Fibroblast of lung (primary cell): ENCODE measurements at places on chromosomes 2 and 18.

- DNase-seq, result peak; percentile 14
Measured at GRCh38 chr2:241025639-241026038, 27.2 kb downstream of the SNED1 start.

- peak; percentile 34 for DNase-seq
Measured at GRCh38 chr2:216880509-216881184, 20.8 kb upstream of the TNP1 start.

GRCh38 chr2:79596403-79596802 lies 83.6 kb downstream of the CTNNA2 start:
- no peak for DNase-seq

DNA sequence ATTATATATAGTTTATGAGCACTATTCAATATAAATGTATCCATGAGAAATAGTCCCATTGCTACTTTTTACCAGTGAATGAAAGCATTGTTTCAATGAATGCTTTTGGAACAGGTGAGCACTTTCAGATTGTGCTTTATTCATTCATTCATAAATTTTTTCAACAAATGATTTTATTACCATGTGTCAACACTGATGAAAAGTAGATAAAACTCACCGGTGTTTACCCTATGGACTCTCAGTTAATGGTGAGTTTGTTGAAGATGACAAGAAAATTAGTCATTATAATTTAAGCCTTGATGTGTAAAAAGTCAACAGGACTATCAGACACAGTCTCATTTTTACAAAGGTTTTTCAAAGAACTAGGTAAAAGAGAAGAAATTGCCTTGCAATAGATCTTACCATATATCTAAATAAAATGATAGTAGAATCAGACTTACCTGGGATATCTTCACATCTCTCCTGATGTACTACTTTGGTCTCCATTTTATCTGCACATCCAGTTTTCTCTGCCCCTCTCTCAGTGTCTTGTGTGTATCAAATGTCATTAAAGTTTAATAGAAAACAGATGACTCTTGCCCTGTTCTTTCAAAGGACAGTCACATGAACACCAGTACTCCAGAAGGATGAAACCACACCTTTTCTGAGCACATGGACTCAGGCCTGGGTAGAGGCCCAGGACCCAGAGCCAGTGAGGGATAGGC lies 325.3 kb upstream of the RND3 start:
- DNase-seq, result no peak

DNA sequence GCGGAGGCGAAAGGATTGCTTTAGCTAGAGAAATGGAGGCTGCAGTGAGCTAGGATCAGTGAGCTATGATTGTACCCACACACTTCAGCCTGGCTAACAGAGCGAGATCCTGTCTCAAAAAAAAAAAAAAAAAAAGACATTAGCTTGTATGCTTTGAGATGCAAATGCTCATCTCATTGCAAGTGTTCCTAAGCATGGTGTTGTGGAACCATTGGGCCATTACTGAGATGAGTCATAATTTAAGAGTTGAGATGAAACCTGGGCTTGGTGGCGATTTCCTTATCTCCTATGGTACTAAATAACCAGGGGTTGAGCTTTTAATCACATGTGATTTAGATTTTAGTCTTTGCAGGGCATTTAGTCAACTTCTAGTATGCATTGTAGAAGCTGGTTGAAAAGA lies 2.2 kb downstream of the PLEKHA3 start:
- DNase-seq, result no peak

- peak; percentile 24 for DNase-seq
Measured at GRCh38 chr18:74261053-74261713, 30.6 kb downstream of the CYB5A start.

DNA sequence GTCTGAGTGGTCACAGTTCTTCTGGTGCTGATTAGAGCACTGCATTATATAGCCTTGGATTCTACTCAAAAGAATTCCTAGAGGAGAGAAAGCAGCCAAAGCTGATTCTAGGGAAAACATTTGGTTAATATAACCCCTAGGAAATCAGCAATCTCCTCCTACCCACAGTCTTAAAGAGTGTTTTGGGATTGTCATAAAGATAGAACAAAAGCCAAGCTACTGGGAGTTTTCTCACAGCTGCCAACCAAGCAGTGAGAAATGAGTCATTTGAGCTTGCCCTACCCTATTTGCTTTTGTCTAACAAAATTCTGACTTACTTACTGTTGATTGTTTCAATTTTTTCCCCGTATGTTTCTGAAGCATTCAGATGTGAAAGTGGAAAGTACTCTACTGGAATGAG lies 469.3 kb downstream of the PLCL1 start:
- no peak for DNase-seq

DNA sequence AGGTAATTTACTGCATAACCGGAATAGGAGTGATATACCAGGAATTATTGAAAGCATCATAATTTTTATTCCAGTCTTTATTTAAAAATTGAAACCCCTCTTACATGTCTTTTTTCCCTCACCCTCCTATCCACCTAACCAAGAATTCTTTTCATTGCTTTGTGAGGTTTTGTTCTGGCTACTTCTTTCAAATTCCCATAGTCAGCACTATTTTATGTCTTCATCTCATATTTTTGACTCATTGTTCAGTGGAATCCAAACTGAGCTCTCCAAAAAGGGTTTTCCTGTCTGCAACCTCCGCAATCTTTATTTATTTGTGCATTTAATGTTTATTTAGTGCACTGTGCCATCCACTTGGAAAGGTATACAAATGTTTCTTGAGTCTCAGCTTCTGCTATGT lies 128.5 kb downstream of the DOK6 start:
- DNase-seq, result no peak

GRCh38 chr2:120938045-120938771 lies 202.5 kb downstream of the GLI2 start:
- peak; percentile 27 for DNase-seq

GRCh38 chr2:158965641-158966040 lies 2.8 kb upstream of the TANC1 start:
- DNase-seq, result peak; percentile 42

- no peak for DNase-seq
Measured at GRCh38 chr2:39647104-39647765, 18.5 kb upstream of the TMEM178A start.

GRCh38 chr2:224925061-224925809 lies 117.0 kb downstream of the DOCK10 start:
- DNase-seq, result no peak

DNA sequence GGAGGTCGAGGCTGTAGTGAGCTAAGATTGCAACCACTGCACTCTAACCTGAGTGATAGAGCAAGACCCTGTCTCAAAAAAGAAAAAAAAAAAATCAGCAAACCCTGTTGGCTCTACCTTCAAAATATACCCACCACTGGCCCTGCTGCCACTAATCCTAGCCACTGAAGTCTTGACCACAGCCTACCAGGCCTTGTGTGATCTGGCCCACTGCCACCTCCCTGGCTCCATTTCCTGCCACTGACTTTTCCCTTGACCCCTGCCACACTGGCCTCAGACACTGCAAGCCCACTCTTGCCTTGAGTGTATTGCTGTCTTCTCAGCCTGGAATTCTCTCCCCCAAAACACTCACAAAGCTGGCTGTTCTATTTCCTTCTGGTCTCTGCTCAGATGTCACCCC lies 33.7 kb downstream of the SH2D6 start:
- no peak for DNase-seq

DNA sequence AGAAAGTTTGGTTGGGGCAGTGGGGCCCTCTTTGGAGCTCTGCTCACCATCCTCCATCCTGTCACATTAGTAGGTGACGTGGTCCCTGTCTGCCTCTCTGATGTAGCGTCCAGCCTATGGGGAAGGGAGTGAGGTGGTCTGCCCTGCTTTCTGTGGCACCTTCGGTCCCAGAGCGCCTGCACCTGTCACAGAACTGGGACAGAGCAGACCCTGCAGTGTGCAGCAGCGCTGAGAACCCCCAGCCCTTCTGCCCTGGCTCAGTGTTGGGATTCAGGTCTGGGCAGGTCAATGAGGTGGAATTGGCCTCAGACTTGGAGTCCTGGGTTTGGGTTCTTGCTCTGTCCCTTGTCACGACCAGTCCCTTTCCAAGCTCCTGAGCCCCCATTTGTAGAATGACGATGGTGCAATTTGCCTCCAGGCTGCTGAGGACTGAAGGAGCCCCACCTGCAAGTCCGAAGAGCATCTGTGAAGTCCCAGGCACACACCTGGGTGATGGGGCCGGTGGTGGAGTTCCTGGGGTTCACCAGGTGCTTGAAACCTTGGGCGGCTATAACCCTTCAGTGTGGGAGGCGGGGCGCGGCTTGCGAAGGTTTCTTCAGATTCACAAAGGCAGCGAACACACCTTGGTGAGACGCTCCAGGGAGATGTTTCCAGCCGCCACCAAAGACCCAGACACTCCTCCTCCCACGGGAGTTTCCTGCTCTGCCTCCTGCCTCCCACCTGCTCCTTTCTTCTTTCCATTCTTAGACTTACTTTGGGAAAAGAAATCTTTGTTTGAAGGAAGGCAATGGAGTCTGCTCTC lies 265.4 kb upstream of the HDAC4 start:
- DNase-seq, result no peak

DNA sequence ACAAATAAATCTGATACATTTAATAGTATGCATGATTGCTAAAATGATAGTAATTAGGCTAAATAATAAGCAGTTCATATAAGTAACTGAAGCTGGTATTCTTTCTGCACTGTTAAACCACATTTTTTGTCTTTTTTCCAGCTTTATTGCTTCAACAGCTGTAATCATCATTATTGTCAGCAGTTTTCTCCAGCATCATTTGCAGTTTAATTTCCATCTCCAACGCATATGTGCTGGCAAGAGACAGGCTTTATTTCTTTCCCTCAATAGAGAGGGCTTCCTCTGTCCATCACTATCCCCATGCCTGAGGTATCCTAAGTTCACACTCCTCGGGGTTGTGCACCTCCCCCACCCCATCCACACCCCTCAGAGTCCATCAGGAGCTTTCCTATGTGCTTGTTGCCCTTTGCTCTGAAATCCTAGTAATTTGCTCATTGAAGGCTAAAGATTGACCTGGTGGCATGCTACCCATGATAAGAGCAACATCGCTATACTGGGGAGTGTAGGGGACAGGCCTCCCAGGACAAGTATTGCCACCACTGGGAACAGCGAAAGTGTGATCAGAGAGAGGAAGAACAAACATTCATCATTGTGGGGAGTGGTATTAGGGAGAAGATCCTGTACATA lies 37.1 kb downstream of the B4GALT6 start:
- no peak for DNase-seq

GRCh38 chr2:210862283-210863065 lies 306.1 kb downstream of the CPS1 start:
- DNase-seq, result no peak

DNA sequence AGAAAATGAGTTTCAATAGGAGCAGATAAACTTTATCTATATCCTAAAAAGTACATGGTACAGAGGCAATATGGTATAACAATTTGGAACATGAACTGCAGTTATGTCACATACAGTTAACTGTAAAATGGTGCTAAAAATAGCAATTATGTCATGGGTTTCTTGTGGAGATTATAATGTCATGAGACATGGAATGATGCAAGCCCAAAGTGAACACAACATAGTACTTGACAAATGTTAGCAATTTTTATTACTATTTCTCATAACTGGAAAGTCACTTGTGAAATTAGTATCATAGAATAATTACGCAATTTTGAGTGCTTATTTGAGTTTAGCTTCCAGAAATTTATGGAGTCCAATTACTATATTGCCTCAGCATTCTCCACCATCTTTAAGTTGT lies 1263.4 kb downstream of the DSC3 start:
- DNase-seq, result no peak

DNA sequence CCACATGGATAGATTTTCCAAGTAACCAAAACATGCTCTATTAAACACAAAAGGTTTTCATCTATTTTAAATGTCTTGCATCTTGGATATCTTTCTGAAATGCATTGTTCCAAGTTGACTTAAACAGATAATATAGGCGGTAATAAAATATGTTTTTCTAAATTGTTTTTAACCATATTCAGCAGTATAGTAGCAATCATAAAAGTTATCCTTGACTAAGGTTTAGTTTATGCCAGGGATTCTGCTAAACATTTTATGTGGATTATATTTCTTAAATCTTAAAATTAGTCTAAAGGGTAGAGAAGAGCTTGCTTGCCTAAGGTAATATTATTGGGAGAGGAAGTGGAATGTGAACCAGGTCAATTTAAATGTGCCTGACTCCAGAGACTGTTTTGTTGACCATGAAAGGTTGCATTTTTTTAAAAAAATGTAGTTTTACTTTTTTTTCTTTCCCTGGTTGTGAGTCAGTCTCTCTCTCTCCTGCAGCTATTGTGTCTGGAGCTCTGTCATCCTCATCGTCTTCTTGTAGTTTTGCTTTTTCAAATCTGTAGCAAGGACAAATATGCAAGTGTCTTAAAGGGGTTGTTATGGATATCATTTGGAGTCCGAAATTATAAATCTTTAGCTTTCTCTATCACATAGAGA lies 309.1 kb upstream of the COL3A1 start:
- DNase-seq, result no peak

DNA sequence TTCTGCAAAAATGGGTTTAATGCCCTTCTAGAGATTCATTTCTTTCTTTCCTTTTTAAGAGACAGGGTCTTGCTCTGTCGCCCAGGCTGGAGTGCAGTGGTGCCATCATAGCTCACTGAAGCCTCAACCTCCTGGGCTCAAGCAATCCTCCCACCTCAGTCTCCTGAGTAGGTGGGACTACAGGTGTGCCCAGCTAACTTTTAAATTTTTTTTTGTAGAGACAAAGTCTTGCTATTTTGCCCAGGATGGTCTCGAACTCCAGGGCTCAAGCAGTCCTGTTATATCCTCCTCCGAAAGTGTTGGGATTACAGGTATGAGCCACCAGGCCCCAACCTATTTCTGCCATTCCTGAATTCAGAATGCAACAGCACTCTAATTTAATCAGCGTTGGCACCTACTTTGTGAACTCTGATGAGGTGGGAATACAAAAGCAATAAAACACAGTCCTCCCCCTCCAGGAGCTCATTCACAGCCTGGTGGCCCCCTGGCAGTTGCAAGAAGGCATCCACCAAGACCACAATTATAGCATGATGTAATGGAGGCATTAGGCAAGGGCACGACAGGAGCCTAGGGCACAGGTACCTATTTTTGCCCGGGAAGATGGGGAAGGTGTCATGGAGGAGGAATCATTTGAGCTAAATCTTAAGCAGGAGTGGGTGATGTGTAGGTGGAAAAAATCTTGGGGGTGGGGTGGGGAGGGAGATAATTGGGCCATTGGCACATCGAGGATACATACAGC lies 5.1 kb downstream of the RHOB start:
- DNase-seq, result no peak

GRCh38 chr2:62785810-62786597 lies 80.5 kb downstream of the EHBP1 start:
- DNase-seq, result peak; percentile 69

DNA sequence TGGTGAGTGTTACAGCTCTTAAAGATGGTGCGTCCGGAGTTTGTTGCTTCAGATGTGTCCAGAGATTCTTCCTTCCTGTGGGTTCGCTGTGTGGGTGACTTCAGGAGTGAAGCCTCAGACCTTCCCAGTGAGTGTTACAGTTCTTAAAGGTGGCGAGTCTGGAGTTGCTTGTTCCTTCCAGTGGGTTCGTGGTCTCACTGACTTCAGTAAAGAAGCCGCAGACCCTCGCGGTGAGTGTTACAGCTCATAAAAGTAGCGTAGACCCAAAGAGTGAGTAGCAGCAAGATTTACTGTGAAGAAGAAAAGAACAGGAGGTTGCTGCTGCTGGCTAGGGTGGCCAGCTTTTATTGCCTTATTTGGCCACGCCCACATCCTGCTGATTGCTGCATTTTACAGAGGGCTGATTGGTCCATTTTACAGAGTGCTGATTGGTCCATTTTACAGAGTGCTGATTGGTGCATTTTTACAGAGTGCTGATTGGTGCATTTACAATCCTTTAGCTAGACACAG lies 34.0 kb upstream of the SPTBN1 start:
- DNase-seq, result no peak
